Left ventricle myocardium superior (tissue), 1 donor: ENCODE measurements at places on chromosomes 4 and X. TPM values are rescaled to one million over a fixed set of nuclear protein-coding genes. Genes with fewer than 3 reads are reported as not detected.

The TLR10 gene
- not detected for total RNA-seq

The FAM3A gene
- 62.5 TPM for total RNA-seq

The ARHGAP24 gene
- 13.3 TPM for total RNA-seq

The IL15 gene
- 1.7 TPM for total RNA-seq

The PPARGC1A gene
- total RNA-seq = 97.2 TPM

The IL21 gene
- total RNA-seq = not detected

The AMTN gene
- total RNA-seq = not detected

The ART3 gene
- 145 TPM for total RNA-seq

The LGI2 gene
- 2.0 TPM for total RNA-seq

The NDP gene
- total RNA-seq = not detected

The TACR3 gene
- total RNA-seq = not detected

The PNMA5 gene
- not detected for total RNA-seq

The HTN1 gene
- total RNA-seq = not detected

The SATL1 gene
- not detected for total RNA-seq

The SLIT2 gene
- total RNA-seq = 8.5 TPM
